ENCODE measurements at places on chromosomes 2 and 18.

- DNase-seq: no peak
Measured at GRCh38 chr2:6856548-6856920, 9.2 kb downstream of the CMPK2 start.

GRCh38 chr2:201220102-201220570 lies 37.2 kb downstream of the CASP10 start:
- DNase-seq: no peak

- DNase-seq: no peak
Measured at GRCh38 chr2:96108541-96109360, 7.6 kb downstream of the ADRA2B start.

DNA sequence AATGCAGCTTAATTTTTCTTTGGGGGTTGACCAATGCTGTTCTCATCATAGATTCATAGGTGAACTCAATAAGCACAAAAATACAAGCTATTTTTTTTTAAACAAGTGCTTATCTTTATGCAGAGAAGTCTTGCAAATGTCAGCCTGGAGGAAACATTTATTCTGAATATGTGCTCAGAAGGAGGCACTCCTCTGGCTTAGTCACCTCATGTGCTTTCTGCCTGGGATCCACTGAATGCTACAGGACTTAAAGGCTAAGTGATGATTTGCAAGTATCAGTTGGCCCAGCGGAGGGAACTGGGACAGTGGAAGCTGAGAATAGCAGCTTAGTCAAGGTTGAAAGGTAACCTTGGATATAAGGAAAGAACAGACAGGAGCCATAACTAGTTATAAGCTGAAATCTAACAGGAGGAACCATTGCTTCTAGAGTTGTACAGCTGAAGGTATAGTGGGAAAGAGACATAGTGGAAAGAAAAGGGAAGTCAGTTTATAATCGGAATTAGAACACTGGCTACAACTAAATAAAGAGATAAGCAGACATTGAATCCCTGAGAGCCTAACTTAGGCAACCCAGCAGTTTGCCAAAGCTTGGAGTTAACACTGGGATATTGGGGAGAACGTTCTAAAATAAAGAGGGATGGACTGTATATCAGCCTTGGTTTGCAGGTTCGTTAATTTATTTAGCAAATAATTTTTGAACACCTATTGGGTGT lies 488.7 kb downstream of the SUCLG1 start:
- no peak for DNase-seq

- no peak for DNase-seq
Measured at GRCh38 chr2:10556271-10557140, 108.4 kb upstream of the ODC1 start.

DNA sequence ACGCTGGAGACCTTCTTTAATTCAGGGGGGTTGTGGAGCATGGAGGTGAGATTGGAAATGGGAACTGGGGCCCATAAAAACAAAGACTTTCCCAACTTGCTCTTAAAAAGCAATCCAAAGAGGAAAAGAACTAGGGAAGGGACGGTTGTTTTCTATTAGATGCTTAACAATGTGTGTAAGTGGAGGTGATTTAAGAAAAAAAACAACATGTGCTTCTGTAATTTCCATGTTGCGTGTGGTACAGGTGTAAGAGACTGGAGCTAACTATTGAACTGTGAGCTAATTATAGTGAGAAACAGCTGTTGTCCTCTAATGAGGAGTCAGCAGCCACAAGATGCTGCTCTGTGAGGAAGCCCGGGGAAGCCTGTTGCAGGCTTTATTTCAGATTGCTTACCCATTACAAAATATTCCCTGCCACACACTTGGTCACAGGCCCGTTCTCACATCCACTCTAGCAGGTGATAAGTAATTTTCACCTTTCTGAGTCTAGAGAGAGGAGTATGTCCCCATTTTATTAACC lies 280.6 kb upstream of the PARD3B start:
- no peak for DNase-seq

GRCh38 chr2:46236006-46236875 lies 61.0 kb upstream of the EPAS1 start:
- DNase-seq: no peak

DNA sequence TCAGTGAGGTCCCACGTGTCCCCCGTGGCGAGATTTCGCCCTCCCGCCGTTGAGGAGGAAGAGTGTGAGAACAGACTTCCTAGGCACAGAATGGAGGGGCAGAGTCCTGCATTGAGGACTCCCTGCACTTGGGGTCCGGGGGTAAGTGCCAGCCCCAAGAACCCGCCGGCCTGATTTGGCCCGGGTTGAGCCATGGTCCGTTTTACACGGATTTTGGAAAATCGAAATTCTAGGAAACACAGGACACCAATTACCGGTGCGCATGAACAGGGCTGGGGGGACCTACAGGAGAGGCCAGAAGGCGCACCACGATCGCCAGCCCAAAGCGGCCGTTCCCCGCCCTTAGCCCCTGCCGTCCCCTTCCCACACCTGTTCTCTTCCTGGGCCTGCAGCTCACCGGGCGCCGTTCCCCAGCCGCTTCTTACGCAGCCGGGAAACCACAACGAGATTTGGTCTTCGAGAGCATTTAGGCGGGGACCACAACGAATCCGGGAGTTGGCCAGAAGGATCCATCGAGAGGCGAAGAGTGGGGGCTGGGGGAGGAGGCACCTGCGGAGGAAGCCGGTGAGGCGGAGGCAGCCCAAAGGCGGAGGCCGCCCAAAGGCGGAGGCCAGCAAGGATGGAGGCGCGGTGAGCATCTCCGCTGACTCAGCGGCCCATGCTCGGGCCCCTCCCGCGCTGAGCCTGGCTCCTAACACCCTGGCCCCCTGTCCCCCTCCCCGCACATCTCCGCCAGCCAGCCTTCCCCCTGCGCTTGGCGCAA lies 464 bp upstream of the TLX2 start:
- DNase-seq: no peak

GRCh38 chr18:79987566-79987965 lies 797 bp downstream of the TXNL4A start:
- DNase-seq: no peak

DNA sequence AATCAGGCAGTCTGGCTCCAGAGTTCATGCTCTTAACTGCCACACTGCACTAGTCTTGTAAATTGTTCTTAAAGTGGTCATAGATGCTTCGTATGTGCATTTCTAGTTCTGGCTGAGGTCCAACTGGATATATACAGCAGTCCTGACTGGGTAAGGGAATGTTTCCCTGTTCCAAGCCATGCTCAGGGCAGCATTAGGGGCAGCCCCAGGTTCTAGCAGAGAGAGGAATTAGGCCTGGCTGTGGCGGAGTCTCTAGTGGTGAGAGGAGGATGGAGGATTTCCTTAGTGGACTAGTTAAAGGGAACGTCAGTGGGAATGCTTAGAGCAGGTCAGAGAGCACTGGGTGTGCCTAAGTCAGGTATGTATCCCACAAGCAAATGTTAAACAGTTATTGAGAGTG lies 28.0 kb downstream of the UBE2E3 start:
- DNase-seq: no peak

GRCh38 chr2:64052463-64053241 lies 33.4 kb upstream of the VPS54 start:
- no peak for DNase-seq

DNA sequence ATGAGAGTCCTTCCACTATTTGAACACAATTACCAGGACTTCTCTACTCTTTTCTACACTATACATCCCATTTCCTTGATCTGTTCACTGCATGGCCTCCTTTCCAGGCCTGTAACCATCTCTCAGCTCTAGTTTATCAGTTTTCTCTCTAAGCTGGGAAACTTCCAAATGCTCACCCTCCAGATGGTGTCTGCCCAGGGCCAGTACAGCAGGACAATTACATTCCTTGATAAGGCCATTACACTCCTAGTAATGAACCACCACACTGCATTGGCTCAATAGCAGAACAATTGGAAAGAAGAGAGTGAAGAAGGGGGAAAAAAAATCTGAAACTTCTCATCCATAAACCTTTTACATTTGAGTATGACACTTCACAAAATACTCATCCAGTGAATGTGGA lies 359.1 kb downstream of the ALK start:
- no peak for DNase-seq

- DNase-seq: no peak
Measured at GRCh38 chr2:118667964-118668363, 179.5 kb downstream of the EN1 start.

DNA sequence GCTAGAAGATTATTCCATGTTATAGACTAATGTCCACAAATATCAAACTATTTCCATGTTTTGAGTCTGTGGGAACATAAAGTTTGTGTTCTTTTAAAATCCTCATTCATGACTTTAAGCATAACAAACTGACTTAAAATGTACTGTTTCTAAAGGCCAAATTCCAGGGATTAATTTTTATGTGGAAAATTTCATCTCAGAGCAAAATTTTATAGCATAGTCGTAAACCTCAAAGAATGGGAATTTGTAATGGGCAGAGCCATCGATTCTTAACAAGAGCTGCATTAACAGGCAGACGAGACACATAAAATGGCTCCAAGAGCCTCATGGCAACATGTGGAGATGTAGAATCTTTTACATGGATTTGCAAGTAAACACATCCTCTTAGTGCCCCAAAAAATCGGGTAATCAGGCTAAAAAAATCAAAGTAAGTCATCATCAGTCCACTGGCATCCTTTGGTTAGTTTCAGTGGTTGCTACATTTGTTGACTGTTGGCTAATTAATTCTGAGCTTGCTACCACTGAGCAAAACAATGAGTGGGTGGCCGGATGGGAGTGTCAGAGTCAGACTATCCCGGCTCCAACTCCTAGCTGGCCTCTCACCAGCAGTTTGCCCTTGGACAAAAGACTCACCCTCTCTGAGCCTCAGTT lies 119.6 kb downstream of the FAM210A start:
- DNase-seq: no peak

DNA sequence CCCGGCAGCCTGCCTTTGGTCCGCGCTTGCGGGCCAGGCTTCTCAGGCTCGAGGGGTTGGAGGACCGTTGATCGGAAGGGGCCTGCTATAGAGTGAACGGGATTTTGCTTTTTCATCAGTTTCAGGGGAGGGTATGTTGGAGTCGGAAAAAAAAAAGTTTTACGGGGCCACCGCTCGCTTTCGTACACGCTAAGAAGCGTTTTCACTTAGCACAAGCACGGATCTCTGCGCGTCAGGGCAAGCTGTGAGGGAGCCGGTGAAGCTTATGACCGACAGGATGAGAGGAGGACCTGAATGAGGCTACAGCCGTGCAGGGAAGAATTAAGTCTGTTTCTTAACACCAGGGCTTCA lies 443 bp downstream of the CPSF3 start:
- no peak for DNase-seq

GRCh38 chr2:230872968-230873660 lies 8.4 kb downstream of the ITM2C start:
- no peak for DNase-seq

GRCh38 chr2:119282146-119282995 lies 58.7 kb downstream of the STEAP3 start:
- no peak for DNase-seq

GRCh38 chr2:34825686-34826085 lies 1226.6 kb upstream of the FAM98A start:
- DNase-seq: no peak

DNA sequence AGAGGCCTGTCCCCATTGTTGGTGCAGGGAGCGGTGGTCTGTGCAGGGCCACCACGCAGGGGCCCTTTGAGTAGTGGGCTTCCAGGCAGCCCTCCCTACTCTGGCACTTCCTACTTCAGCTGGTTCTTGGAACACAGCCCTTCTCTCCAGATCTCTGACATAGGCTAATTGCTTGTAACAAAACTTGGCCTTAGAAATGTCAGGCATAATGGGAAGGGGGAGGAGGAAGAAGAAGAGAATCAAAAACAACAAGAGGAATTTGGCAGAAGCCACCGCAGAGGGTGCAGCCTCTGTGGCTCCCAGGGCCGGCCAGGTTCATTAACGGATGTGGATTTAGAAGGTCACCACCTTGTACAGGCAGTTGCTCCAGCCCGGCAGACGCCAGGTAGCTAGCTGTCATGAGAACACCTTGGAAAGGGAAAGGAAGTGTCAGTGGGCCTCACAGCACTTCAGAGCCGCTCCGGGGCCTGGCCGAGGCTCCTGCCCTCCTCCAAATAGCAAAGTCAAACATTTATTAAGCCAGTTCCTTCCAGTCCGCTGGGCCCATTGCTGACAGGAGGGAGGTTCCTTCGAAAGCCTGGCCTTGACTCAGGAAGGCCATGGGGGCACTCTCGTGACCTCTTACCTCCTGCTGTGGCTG lies 7.4 kb downstream of the BOD1L2 start:
- DNase-seq: no peak

DNA sequence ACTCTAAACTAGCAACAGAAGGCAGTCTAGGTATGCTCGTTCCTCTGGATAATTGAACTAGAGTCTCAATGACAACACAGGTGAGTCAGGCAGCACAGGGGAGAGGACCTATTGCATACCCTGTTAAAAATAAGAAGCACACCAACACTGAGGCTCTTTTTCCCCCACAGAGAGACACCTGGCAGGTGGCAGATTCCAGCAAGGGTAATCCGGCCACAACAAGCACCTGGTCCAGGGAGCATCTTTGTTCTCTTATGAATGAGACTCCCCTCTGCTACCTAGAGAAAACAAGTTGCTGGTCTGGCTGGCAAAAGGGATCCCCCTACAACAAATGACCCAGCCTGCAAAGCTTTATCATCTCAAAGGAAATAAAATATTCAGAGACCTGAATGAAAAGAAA lies 508.9 kb upstream of the POU3F3 start:
- DNase-seq: no peak

DNA sequence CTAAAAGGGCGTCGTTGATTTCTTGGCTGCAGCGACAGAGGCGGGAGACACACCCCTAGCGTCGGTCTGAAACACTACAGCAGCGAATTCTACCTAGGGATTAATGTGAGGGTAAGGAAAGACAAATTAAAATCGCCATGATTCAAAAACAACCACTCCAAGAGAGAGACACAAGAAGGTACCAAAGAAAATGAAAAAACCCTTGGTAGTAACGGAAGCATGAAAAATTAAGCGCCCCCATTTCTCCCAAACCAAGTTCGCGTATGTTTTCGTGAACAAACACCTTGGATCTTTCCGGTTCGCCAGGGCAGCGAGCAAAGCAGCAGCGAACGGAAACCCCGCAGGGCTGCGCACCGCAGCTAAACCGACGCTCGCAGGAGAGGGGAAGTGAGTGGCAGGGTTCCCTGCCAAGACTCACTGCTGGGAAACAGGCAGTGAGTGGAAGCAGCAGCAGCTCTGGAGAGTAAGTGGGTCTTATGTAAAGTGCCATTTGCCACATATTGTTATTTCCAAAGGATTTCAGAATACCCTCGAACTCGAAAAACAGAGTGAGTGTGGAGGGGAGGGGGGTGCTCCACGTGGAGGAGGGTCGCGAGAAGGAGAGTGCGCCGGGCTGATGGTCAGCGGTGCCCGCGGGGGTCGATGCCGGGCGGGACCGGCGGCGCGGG lies 1.0 kb downstream of the PPP3R1 start:
- no peak for DNase-seq

DNA sequence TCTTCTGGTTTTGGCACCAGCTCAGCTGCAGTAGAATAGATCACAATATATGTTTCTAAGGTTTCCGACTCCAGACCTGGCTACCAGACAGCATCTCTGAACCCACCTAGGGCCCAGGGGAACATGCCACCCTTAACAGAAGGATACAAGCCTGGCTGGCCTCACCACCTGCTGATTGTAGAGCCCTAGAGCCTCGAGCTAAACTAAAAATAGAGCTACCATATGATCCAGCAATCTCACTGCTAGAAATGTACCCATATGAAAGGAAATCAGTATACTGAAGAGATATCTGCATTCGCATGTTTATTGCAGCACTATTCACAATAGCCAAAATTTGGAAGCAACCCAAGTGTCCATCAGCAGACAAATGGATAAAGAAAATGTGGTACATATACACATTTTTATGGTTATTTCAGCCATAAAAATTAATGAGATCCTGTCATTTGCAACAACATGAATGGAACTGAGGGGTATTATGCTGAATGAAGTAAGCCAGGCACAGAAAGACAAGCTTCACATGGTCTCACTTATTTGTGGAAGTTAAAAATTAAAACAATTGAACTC lies 242.4 kb upstream of the SLC39A10 start:
- DNase-seq: no peak

- DNase-seq: no peak
Measured at GRCh38 chr2:204335451-204336058, 209.7 kb upstream of the PARD3B start.

All from DMS79 (cell line).